ENCODE measurements at places on chromosomes 4 and X.

DNA sequence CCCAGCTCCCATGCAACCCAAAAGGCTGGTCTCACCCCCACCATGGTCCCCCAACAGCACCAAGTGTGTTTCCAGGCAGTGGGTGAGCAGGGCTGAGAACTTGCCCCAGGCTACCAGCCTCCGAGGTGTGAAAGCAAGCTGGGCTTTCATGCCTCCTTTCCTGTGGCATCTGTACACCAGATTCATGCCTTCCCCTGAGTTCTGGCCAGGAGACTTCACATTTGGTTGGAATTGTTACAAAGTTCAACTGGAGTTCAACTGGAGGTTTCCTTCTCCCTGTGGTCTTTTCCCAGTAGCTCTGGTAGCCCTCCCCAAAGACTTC lies 77.6 kb upstream of the RAB40AL start:
- DNase-seq = no peak

- no peak for DNase-seq
Observed at GRCh38 chr4:10413177-10413576, 44.0 kb downstream of the ZNF518B start.

GRCh38 chr4:184375027-184375426 lies 99.3 kb downstream of the IRF2 start:
- no peak for DNase-seq

- DNase-seq = no peak
Observed at GRCh38 chr4:113524505-113525186, 236.9 kb downstream of the CAMK2D start.

DNA sequence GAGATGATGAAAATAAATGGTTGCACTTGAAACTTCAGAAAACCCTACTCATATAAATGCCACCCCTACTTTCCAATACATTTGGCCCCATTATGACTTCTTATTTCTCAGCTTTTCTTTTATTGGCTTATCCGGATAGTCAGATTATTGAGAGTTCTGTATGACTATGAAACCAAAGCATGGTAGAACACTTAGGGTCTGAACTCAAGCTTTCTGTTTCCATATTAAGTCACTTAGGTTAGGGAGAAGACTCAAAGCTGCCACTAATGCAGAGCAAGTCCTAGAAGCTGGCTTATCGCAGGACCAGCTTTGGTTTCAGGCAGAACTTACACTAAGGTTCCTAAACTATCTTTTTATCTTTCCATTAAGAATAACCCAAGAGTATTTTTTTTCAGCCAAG lies 229.9 kb upstream of the CPEB2 start:
- no peak for DNase-seq

DNA sequence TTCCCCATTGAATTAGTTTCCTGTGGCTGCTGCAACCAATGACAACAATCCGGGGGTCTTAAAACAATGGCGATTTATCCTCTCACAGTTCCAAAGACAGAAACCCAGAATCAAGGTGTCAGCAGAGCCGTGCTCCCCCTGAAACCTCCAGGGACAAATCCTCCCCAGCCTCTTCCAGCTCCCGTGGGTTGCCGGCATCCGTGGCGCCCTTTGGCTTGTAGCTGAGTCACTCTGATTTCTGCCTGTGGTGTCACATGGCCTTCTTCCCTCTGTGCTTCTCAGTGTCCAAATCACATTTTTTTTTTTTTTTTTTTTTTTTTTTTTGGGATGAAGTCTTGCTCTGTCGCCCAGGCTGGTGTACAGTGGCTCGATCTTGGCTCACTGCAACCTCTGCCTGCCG lies 64.5 kb upstream of the STX18 start:
- DNase-seq = no peak

GRCh38 chrX:50157545-50158135 lies 43.2 kb downstream of the AKAP4 start:
- peak; percentile 22 for DNase-seq

GRCh38 chr4:108426493-108426892 lies 193.9 kb upstream of the RPL34 start:
- DNase-seq = no peak

All from left ventricle myocardium superior (tissue), 1 donor.